ENCODE measurements at places on chromosomes 5 and 9.

GRCh38 chr5:124297826-124298225 lies 448.6 kb downstream of the ZNF608 start:
- DNase-seq, result no peak

GRCh38 chr9:70285246-70285645 lies 26.5 kb downstream of the SMC5 start:
- no peak for DNase-seq

DNA sequence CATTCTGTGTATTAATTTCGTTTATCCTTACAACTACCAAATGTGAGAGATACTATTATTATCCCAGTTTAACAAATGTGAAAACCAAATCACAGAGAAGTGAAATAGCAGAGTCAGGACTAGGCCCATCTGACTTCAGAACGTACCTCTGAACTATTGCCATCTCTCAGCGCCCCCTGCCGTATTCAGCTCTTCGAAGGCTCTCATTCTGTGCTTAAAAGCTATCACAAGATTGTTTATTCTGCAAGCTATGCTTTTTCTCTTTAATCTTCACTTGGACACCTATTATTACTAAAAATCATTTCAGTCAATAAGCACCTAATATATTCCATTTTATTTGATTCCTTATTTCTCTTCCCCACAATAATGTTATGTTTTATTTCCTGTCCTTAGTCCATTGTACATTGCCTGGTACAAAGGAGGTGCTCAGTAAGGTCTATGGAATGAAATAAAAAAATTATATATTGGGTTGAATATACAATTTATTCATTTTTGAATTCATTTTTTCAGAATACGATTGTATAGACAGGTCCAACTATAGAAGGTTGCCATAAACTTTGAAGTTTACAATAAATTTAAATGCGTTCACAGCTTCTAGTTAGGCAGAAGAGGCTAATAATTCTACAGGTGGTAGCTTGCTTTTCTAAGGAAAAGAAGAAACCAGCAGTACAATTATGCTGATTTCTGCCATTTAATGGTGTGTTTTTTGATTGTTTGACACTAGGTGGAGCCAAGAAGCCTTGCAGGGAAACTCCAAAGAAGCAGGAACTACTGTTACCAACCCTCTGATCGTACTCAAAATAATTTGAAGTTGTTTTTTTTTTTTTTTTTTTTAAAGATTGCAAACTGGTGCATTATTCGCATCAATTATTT lies 202.2 kb upstream of the DMRTA1 start:
- DNase-seq, result no peak

- DNase-seq, result no peak
Observed at GRCh38 chr9:126623314-126623666, 9.6 kb downstream of the LMX1B start.

DNA sequence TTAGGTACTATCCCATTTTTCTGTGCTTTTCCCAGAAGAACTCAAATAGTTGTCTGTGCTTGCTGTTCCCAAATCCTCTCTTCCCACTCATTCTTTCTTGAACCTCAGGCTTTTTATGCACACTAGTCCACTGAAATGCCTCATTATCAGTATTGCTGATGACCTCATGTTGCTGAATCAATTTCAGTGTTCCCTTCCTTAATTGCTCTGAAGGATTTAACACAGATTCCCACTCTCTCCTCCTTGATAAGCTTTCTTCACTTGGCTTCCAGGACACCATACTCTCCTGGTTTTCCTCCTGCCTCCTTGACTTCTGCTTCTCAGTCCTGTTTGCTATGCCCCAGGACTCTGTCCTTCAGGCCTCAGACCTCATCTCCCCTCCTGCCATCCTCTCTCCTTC lies 298.5 kb downstream of the ARHGAP26 start:
- no peak for DNase-seq

DNA sequence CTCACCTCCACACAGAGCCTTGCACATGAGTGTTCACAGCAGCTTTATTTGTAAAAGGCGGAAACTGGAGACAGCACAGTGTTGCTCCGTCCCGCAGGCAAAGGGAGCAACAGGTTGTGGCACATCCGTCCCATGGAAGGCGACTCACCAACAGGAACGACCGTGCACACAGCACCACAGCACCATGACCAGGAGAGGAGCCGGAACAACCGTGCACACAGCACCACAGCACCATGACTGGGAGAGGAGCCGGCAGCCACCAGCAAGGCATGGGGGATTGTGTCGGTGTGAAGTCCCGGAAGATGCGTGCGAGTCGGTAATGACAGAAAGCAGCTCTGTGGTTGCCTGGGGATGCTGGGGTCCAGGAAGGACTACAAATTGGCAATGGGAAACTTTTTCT lies 158.5 kb downstream of the C9orf50 start:
- DNase-seq, result no peak

DNA sequence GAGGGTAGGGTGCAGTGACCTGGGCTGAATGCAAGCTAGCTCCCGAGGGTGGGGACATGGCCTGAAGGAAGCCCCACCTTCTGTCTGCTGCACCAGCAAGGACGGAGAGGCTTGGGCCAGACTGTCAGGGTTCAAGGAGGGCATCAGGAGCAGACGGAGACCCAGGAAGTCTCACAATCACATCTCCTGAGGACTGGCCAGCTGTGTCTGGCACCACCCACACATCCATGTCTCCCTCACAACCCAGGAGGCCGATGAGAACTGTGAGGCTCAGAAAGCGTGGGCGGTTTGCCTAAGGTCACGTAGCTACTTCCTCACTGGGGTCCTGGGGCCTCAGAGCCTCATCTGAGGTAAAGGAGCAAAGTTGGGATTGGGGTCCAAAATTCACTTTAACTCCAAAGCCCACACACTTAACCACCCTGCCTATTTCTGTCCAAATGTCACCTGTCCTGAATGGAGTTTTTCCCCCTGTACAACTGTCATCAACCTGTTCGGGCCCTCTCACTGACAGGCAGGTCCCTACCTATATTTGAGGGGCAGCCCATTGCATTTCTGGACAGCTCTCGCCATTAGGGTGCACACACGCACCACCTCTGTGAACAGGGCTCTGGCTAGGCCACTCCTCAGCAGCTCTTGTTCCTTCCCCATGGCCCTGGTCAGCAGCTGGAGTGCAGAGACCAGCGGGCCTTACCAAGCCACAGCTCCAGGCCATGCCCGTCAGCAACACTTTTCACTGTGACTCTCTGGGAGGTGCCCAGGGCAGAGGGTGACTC lies 3.4 kb downstream of the IL13 start:
- no peak for DNase-seq

GRCh38 chr5:15693933-15694332 lies 194.0 kb downstream of the FBXL7 start:
- no peak for DNase-seq

- DNase-seq, result no peak
Observed at GRCh38 chr9:4581861-4582565, 80.1 kb upstream of the PLPP6 start.

DNA sequence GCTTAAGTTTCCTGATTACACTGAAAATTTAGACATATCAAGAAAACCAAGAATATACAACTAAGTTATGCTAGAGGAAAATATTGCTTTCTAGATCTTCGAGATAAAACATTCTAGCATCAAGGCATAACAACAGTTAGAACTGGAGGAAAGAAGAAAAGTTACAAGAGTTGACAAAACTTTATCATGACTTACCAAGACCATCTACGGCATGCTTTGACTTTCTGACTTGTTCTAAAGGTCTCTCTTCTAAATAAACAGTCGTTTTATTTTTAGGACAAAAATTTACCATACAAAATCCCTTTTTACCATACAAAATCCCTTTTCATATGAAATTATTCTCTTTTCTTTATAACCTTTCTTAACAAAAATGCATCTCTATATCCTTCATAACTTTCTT lies 1110.1 kb upstream of the CDH10 start:
- no peak for DNase-seq

DNA sequence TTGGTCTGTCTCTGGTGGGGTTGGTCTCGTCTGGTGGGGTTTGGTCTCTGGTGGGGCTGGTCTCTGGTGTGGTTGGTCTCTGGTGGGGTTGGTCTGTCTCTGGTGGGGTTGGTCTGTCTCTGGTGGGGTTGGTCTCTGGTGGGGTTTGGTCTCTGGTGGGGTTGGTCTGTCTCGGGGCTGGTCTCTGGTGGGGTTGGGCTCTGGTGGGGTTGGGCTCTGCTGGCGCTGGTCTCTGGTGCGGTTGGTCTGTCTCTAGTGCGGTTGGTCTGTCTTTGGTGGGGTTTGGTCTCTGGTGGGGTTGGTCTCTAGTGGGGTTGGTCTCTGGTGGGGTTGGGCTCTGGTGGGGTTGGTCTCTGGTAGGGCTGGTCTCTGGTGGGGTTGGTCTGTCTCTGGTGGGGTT lies 16.3 kb upstream of the CD74 start:
- DNase-seq, result no peak

DNA sequence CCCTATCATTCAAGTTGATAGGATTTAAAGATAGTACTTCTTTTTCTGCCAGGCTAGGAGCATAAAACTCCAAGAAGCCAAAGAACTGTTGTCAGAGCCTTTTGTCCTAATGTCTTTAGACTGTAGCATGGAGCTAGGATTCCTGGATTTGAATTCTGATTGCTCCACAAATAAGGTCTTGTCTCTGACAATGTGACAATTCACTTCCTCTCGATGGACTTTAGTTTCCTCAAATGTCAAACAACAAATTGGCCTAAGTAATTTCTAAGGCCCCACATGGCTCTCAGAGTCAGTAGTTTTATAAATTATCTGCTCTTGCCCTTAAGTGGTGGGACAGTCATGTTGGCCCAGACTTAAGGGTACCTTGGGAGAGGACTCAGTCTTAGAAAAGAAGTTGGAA lies 36.7 kb downstream of the RFK start:
- no peak for DNase-seq

GRCh38 chr9:120715389-120715924 lies 1.2 kb upstream of the MEGF9 start:
- DNase-seq, result no peak

GRCh38 chr9:109934136-109934856 lies 154.3 kb downstream of the PALM2AKAP2 start:
- no peak for DNase-seq

DNA sequence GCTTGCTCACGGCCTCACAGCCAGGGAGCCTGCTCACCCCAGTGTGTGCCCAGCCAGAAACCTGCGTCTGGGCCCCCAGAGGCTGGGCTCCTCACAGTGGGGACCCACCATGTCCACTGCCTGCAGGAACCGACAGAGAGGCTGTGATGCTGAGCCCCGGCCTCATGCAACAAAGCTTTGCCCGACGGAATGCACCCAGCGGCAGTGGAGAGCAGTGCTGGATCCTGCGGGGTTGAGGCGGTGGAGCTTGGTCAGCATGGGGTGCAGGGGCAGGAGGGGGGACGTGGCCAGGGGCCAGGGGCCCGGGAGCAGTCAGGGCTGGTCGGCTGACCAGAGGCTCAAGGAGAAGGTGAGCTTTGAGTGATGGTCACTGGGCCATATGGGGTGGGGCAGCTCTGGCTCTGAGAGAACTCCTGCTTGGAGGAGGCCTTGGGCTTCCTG lies 7.7 kb upstream of the CEP72 start:
- no peak for DNase-seq

- no peak for DNase-seq
Observed at GRCh38 chr5:81065492-81065891, 105.3 kb downstream of the RASGRF2 start.

All from omental fat pad (tissue), 4 donors.